Lower leg skin (tissue), 4 donors: ENCODE measurements at places on chromosomes 12 and 14.

GRCh38 chr12:49055978-49056754 lies 4.4 kb downstream of the KMT2D start:
- peak; percentile 82 for DNase-seq

DNA sequence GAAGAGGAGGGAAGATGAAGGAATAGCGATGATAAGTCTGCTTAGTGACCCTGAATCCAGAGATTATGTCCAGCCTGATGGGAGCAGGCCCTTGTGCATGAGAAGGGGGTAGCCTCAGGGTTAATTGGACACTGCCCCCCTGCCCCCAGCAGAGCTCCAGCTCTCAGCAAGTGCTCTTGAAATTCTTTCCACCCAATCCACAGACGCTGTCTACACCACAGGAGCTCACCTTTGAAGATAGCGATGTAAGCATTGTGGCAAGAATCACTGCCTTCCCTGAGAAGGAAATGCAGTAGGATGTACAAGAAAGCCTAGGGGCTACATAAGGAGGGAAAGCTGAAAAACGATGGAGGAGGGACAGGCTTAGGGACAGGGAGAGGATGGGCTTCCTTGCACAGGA lies 39.4 kb downstream of the CRACR2A start:
- no peak for DNase-seq

DNA sequence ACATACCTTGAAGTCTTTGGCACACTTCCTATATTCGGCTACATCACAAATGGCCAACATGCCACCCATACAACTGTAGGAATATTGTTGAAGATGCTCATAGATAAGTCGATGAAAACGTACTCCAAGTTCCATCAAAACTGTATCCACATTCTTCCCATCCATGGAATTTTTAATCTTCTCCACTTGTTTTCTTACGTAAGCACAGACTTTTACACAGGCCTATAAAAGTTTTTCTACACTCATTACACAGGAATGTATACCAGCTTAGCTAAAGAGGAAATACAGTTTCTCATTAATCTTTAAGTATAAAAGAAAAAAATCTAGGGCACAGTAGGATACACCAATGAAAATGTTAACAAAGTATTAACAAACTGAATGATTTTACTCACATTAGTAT lies 59.1 kb downstream of the EXOC5 start:
- no peak for DNase-seq

DNA sequence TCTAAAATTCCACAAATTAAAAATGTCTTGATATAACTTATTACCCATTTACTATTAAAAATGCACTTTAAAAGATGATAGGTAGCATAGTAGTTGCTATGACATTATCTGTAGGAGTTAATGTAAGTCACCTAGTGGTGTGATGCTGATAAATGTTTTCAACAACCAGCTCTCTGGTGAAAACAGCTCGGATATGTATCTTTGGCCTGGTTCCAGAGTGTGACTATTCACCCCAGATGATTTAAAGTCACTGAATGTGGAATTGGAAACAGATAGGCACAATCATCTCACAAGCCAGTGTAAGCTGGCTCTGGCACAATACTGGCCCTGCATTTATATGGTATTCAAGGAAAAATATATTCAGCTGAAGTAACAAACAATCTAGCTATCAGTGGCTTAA lies 9.2 kb upstream of the CCDC196 start:
- DNase-seq: no peak

GRCh38 chr12:66896797-66897196 lies 217.9 kb upstream of the GRIP1 start:
- no peak for DNase-seq

DNA sequence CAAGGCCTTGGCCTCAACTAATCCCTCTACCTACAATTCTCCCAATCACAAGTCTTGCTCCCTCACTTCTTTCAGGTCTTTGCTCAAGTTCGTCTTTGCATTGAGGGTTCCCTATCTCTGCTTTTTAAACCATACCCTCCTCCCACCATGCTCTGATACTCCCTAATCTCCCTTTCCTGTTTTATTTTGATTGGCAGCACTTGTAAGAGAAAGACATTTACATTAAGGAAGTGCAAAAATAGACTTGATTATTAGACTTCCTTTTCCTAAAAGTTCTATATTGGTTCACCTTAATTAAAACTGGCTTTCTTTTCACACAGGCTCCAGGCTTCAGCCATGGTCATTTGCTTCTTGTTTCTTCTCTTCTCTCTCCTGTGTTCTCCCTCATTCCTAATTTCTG lies 18.3 kb upstream of the WIF1 start:
- DNase-seq: no peak

GRCh38 chr14:100074431-100075100 lies 9.3 kb downstream of the EVL start:
- DNase-seq: peak; percentile 72
